ENCODE measurements at places on chromosomes 7 and 10. TPM values are rescaled to one million over a fixed set of nuclear protein-coding genes. Genes with fewer than 3 reads are reported as not detected.
A peak's percentile ranks its signal among the peaks of the same experiment; 100 is the strongest.

NET1 gene
- total RNA-seq: 36.4 TPM

CAV2 gene
- total RNA-seq: 167 TPM

FAM25G gene
- total RNA-seq: not detected

NOD1 gene
- 18.1 TPM for total RNA-seq

SRGN gene
- 89.7 TPM for total RNA-seq

PNLIPRP2 gene
- total RNA-seq: not detected

- peak; percentile 93 for DNase-seq
These were observed 1.3 kb upstream of the ACBD5 start for GRCh38 chr10:27241652-27242472.

DNA sequence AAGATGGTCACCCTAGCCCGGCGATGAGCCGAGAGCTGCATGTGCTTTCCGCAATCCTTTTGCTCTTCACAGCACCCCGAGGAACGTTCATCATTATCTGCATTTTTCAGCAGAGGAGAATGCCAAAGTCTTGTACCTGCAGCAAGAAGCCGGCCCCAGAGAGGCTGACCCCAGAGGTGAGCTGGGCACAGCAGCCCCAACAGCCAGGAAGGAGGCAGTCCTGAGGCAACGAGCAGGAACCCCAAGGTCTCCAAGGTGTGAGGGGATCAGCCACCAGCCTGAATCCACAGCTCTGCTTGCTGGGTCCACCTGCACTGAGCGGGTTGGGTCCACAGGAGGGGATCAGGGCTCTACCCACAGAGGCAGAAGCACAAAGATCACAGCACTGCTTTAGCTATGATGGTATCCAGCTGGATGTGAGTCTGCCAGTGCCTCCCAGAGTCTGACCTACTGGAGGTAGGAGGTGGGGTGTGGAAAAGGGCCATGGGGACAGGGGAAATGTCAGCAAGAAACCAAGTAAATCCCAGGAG is 16.8 kb upstream of the GDF10 start:
- DNase-seq: no peak

GRCh38 chr7:93046641-93047040 is 71.1 kb downstream of the SAMD9 start:
- DNase-seq: no peak

DNA sequence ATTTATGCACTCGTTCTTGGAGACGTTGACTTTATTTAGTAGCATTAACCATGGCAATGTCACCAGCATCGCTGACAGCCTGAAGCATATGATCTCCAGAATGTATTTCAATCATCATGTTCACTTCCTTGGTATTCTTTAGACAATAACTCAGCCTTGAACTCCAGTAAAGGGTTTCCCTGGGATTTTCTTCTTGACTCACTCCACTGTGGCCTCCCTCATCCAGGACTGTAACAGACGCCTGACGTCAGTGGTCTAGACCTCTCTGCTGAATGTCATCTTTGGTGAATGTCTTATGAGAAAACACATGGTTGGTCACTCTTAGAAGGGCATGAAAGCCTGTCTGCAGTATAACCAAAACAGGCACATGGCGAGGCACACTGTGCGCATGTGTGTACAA is 64.4 kb downstream of the EGFR start:
- no peak for DNase-seq

GRCh38 chr7:15236952-15237351 is 324.9 kb downstream of the AGMO start:
- no peak for DNase-seq

- DNase-seq: no peak
These were observed 2.1 kb upstream of the FAM3C start for GRCh38 chr7:121398246-121398645.

DNA sequence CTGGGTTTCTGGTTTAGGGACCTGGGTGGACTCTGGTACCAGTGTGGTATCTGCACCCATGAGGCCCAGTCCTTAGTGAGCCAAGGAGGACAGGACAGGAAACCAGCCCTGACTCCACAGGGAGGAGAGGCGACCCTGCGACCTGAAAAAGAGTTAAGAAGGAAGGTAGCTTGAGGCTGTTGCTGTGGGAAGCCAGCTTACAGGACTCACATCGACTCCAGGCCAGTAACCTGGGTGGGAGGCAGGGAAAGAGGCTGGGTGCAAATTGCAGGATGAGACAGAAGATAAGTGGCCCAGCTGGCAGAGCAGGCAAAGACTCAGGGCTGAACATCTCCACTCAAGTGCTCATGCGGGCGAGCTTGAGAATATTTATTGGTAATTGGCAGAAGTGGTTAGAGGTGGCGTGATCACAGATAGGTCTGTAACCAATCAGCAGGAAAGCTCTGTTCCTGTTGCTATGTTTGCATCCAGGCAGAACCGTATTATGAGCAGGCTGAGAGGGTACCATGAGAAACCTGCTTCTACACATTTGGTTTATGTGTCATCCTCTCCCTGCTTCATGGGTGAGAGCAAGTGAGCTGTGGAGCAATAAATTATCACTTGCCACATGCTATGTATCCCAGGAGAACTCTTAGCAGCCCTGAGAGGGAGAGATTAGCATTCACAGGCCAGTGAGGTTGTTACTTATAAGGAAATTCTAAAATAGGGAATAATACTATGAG is 11.0 kb downstream of the TLL2 start:
- DNase-seq: no peak

DNA sequence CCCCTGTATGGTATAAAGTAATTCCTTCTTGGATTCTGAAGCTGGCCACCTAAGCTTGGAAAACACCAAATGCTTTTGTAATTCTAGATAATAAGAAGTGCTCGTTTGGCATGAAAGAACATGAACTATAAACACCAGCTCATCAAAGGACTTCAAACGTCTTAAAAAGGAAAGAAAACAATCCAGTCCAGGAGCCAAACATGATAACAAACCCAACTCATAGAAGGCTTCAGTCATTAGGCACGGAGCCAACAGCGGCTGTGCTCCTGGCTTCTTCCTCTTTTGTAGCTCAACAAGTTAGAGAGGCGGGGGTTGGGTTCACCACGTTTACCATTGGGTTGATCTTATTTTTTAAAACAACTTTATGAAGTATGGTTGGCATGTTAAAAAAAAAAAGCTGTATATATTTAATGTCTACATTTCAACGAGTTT is 56.4 kb upstream of the ECHDC3 start:
- DNase-seq: peak; percentile 80

DNA sequence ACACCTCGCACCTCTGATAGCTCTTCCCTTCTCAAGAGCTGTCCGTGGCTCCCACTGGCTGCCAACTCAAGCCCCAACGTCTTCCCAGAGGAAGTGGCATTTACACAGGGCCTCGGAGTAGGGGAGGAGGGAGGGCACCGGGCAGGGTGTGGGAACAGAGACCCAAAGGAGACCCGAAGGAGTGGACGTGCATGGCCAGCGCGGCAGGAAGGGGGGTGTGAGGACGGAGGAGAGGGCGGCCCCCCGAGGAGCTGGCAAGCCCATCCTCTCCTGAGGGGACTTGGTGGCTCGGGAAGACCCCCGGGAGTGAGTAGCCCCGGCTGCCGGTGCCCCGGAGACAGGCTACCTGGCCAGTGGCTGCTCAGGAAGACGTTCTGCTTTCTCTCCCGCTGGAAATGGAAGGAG is 85.9 kb downstream of the FOXL3 start:
- DNase-seq: no peak

- DNase-seq: no peak
These were observed 63.1 kb downstream of the FAM53B start for GRCh38 chr10:124681091-124681490.

- DNase-seq: no peak
These were observed 230.8 kb upstream of the GHITM start for GRCh38 chr10:83908506-83908905.

Measured in left cardiac atrium (tissue), 4 donors.